ENCODE measurements at places on chromosomes 4 and X.

DNA sequence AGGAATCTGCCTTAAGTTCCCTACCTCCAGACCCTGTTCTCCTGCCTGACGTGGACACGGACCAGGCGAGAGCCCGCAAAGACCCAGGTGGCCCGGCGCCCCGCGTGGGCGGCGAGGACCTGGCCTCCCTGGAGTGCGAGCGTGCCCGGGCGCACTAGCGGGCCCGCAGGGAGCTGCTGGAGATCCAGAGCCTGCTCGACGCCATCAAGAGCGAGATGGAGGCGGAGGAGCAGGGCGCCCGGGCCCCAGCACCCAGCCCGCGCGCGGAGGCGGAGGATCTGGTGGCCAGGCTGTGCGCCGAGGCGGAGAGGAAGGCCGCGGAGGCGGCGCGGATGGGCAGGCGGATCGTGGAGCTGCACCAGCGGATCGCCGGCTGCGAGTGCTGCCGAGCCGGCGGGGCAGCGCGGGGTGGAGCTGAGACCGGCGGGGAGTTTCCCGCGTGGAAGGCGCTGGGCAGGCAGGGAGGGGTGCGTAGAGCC, 18.2 kb downstream of the MRFAP1 start:
- DNase-seq: peak; percentile 31

DNA sequence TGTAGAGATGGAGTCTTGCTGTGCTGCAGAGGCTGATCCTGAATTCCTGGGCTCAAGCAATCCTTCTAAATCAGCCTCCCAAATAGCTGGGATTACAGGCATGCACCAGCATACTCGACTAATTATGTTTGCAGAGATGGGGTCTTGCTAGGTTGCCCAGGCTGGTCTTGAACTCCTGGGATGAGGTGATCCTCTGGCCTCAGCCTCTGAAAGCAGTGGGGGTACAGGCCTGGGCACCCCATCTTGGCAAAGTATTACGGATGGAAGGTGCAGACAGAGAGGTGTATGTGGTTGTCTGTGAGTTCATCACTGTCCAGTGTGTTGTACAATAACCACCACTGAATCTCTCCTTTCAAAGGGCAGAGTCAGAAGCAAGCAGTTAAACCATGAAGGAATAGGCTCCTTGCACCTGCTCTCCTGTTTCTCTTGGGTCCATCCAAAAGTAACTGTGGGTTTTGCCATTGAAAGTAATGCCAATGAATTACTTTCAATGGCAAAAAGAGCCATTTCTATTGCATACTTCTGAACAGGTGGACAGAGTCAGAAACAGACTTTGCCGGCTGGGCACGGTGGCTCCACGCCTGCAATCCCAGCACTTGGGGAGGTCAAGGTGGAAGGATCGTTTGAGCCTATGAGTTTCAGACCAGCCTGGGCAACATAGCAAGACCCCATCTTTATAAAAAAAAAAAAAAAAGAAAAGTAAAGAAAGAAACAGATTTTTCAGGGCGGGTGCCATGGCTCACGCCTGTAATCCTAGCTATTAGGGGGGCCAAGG, 7.0 kb upstream of the AKAP17A start:
- DNase-seq: no peak

GRCh38 chrX:118207831-118208453, 91.3 kb upstream of the KLHL13 start:
- no peak for DNase-seq

DNA sequence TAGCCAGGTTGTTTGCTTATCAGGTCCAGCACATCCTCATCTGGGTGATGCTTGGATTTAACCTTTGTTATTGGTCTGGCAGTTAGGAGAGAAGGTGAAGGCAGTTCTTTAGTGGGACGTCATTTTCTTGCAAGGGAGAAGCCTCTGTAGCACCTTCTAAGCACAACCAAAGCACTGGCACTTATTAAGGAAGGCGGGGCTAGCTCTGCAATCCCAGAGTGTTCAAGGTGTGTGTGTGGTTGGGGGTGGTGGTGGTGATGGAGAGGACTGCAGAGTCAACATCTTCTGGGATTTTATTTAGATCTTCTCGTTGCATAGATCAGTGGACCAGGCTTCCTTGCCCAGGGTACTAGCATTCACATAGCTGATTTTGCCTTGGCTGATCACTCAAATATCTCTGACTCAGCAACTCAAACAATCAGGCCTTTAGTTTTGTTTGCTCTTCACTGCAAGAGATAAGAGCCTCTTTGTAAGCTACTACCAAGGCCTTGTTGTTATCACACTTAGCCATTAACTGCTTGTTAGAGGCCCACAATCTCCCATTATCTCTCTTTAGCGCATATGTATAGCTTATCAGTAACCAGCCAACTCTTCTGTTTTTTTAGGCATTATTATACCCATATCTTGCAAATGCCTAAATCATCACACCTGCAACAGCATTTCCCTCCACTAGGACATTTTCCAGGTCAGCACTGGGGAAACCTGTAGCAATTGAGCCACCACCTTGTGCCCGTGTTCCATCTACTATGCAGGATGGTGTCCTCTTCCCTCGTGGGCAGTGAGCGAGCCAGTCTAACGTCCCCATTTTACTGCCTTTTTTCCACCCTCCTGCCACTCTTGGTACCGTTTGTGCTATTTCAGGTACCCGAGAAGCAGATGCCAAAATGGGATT, 36.5 kb upstream of the LINC00632 start:
- no peak for DNase-seq

DNA sequence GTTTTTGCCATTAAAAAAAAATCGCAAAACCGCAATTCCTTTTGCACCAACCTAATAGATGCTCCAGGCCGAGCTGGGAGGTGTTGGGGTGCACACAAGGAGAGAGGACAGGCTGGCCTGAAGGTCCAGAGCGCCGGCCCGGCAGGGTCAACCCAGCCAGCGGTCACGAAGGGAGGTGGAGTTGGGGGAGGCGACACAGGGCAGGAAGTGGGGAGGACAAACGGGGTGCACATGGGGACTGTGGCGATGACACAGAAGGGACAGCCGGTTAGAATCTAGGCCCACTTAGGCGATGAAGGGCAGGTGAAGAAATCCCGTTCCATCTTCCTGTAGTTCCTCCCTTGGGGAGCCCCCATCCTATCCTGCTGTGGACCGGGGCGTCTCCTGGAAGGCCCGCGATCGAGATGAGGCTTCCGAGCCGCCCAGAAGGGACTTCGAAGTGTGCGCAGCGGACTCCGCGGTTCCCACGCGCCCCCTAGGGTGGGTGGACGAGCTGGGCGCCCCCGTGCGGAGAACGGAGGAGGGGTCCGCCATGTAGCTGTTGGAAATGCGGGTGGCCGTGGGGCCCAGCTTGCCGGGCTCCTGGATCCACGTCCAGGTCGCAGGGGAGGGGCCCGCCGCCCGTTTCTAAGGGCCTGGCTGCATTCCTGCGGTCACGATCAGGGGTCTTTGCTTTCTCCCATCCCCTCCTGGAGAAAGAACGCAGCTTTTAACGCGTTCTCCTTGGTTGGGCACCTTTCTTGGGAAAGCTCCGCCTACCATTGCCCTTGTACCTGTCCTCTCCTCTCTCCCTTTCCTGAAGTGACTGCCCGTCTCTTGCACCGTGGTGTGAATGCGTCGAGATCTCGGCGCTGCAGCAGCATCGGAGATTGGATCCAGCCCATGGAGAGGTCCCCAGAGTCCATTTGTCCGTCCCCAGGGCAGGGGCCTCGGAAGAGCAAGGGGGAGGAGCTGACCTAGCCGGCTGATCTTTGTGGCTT, 17.0 kb upstream of the HPF1 start:
- DNase-seq: no peak

DNA sequence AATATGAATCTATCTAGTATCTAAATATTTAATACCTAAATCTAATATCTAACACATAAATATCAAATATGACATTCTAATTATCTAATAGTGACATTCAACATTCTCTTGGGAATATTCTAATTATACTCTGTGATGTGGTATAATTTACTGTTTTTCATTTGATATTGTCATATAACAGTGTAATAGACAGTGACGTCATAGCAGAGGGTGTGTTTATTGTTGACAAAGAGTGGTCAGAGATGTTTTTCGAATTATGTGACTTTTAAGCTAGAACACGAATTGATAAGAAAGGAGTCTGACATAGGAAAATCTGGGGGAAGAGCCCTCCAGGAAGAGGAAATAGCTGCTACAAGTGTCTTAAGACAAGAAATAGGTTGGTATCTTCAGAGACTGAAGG, 5.9 kb upstream of the MAGEC3 start:
- no peak for DNase-seq

- DNase-seq: no peak
Observed at GRCh38 chr4:183468210-183469095, 24.0 kb downstream of the CDKN2AIP start.

DNA sequence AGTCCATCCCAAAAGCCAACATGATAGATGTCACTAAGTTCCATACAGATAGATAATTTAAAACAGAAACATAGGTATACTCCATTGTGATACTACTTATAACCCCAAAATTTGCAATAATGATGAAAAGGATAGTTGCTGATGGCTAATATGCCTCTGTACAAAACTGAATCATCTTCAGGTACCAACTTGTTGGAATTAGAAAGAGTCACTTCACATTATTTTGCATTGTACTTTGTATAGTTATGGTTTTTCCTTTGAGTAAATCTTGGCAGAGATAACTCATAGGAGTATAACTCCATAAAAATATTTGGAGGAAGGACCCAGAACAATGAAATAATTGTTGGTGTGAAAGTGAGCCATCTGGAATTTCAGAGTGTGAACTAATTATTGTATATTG, 17.6 kb downstream of the GIMD1 start:
- DNase-seq: no peak

DNA sequence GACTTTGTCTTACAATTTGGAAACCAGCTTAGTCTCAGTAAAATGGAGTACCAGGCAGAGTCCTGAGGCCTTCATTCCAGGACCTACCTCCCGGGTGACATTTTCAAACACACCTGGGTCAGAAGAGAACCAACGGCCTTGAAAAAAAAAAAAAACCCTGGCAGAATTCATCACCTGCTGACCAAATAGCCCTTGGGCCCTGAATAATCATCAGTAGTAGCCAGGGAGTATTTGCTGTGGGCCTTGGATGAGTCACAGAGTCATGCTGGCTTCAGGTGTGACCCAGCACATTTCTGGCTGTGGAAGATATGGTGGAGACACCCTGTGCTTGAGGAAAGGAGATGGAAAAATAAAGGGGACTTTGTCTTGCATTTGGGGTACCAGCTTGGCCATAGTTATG, 92.2 kb downstream of the LPAR4 start:
- DNase-seq: no peak

DNA sequence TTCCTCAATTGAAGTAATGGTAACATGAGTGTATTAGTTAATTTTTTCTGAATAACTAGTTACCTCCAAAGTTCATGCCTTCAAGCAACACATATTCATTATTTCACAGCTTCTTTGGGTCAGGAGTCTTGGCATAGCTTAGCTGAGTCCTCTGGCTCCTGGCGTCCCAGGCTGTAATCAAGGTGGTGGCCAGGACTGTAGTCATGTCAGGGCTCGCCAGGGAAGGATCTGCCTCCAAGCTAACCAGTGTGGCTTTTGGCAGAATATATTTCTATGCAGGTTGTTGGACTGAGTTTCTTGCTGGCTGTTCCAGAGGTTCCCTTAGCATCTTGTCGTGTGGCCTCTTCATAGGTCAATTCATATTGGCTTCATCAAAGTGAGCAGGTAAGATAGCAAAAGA, 10.0 kb upstream of the HS3ST1 start:
- no peak for DNase-seq

DNA sequence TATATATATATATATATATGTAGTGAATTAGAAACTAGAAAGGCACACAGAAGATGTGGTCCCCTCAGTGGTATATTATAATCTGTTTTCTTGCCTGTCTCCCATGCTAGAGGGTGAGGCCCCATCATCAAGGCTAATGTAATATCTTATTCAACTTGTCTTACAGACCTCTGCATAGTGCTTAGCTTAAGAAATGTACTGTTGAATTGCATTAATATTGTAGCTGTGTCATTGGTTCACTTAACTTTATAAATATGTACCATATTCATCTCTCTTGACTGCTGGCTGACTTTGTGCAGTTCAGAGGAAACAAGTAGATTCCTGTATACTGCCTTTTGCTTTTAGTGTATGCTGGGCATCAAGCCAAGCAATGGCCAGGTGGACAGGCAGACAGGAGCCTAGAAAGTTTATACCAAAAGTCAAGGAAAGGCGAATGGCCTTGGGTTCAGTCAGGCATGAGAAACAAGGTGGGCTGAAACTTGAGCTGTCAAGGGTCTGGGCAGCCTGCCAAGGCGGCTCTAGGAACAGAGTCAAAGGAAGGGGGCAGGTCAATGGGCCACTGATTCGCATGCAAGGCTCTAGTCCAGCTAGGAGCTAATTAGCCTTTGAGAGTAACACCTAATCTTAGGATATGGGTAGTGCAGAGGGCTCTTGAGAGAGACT, 78.8 kb upstream of the LEF1 start:
- DNase-seq: no peak

DNA sequence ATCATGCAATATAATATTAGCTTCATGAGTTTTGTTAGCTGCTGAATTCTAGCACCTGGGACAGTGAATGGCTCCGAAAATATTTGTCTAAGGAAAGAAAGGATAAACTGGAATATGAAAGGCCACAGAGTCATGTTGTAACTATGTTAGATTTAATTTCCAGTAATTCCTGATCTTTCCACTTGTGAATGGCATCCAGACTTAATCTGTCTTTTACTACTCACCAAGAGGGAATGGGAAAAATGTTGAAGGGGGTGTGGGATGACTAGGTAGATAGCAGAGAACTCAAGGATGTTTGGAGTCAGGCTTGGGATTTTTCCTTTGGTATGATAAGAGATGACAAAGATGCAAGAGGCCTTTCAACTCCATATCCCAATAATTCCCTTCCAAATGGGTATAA, 9.4 kb downstream of the ADH6 start:
- no peak for DNase-seq

GRCh38 chr4:20044502-20044911, 207.2 kb upstream of the SLIT2 start:
- no peak for DNase-seq

GRCh38 chr4:73822389-73822788, 14.1 kb upstream of the CXCL6 start:
- DNase-seq: no peak

- DNase-seq: peak; percentile 3
Observed at GRCh38 chr4:118076958-118077766, 42.9 kb downstream of the NDST3 start.
